ENCODE measurements at places on chromosomes 7 and 10.

DNA sequence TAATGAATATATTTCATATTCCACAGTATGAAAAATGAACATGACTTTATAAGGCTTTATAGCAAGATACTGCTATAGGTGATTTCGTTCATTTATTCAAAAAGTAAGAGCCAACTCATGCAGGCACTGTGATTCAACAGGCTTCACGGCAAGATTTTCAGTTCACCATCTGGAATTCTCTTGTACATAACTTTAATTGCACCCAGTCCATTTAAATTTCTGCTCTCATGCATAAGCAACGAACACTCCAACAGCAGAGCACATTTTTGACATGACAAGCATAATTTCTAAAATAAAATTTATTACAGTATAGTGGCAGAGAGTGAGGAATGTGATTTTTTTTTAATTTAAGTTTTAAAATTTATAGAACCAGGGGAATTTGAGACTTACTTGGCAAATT lies 436.1 kb downstream of the PHTF2 start:
- no peak for DNase-seq

GRCh38 chr7:142933092-142933475 lies 462 bp downstream of the TRPV5 start:
- DNase-seq: no peak

- DNase-seq: no peak
These were observed 17.1 kb downstream of the MBL2 start for GRCh38 chr10:52755297-52756062.

- no peak for DNase-seq
These were observed 6.3 kb upstream of the PIP4K2A start for GRCh38 chr10:22720667-22721066.

DNA sequence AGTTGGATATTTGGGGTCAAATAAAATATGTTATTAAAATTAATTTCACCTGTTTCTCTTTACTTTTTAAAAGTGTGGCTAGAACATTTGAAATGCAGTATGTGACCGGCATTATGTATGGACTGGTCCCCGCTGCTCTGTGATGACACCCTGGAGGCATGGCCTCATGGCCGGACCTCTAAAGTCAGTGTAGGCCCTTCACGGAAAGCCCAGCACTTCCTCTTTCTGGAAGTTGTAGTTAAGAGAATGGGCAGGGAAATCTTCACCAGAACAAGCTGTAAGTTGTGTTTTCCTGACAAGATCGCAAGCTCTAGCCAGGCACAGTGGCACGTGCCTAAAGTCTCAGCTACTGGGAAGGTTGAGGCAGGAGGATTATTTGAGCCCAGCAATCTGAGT lies 38.3 kb upstream of the SRGN start:
- no peak for DNase-seq

DNA sequence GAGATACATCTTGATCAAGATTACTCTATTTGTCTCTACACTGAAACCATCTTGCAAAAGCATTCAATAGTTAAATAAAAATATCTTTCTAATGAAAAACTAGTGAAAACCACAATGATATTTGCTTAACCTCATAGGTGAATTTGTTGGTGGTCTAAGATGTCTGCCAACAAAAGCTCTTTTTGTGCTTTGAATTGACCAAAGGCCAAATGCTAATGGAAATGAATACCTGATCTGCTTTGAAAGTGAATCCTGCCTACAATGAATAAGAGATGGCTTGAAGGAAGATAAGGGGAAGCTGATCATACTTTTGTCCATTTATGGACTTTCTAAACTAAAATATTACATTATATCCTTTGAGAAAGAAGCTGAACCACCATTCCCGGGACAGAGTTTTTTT lies 228.9 kb upstream of the ETV1 start:
- no peak for DNase-seq

DNA sequence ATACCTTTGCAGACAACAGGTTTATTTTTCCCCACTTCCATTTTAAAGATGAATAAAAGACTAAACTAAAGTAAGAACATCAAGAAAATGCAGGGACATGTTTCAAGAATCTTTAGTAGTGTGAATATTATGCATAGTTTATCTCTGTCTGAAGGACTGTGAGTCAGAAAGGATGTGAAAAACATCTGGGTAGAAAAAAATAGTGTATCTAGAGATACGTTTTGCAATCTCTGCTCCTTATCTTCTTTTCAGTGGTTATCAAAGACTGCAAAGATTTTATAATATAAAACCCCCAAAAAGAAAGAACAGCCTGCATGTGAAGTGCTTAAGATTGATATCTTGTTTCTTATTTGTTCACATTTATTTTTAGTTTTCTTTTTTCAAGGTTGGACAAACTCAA lies 101.9 kb upstream of the ARHGAP21 start:
- no peak for DNase-seq

- DNase-seq: no peak
These were observed 52.1 kb downstream of the POLL start for GRCh38 chr10:101535949-101536348.

GRCh38 chr10:95664543-95664942 lies 8.0 kb upstream of the ALDH18A1 start:
- no peak for DNase-seq

DNA sequence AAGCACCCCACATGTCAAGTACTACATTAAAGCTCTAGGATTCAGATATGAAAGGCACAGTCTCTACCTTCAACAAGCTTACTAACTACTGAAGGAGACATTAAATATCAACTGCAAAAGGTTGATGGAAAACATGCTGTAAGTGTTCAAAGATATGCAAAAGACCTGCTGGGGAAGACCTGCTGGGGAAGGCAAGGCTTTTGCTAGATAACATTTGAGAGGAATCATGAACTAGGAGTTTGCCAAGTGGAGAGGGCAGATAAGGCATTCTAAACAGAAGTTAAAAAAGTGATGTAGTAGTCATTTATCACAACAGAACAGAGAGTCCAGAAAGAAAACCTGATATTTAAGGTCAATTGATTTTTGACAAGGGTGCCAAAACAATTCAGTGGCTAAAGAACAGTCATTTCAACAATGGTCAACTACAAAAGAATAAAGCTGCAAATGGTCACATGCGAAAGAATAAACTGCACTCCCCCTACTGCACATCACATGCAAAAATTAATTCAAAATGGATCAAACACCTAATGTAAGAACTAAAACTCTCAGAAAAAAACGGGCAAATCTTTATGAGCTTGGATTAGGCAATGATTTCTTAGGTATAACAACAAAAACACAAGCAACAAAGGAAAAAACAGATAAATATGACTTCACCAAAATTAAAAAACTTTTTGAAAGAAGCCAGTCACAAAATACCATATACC lies 23.0 kb upstream of the MSS51 start:
- no peak for DNase-seq

DNA sequence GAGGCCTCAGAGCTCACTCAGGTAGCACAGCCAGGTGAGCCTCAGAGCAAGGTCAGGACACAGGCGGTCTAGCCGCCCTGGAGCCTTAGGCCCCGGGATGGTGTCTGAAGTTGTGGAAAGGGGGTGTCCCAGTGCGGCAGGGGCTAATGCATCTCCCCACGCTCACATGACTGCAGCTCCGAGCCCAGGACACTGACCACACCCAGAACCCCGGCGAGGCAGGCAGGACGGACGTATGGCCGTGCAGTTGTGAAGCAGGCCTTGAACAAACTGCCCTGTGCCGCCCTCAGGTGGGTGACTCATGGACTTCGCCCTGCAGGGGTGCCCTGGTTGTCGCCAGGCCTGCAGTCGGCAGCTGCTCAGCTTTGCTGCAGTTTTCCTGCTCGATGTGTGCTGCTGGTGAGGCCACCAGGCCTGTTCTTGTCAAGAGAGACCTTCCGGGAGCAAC lies 5.0 kb upstream of the PRKAR1B start:
- peak; percentile 84 for DNase-seq

GRCh38 chr10:63240807-63241206 lies 107.7 kb downstream of the NRBF2 start:
- DNase-seq: no peak

DNA sequence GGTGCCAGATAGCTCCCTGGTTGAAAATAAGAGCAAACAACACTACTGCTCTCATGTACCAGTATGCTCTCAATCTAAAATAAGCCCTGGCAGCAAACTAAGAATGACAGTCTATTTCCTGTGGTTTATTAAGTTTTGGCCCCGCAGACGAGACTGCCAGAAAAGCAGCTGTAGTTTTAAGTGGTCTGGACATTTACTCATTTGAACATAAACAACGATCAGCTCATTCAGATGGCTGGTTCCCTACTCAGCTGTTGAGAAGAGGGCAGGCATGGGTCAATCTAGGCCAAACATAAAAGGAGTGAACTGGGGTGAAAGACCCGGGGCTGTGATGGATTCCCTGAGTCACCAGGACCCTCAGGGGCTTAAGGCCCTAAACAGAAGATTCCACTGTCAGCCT lies 4.5 kb downstream of the TRIL start:
- DNase-seq: no peak

GRCh38 chr7:134829380-134829986 lies 50.0 kb downstream of the CALD1 start:
- peak; percentile 12 for DNase-seq

DNA sequence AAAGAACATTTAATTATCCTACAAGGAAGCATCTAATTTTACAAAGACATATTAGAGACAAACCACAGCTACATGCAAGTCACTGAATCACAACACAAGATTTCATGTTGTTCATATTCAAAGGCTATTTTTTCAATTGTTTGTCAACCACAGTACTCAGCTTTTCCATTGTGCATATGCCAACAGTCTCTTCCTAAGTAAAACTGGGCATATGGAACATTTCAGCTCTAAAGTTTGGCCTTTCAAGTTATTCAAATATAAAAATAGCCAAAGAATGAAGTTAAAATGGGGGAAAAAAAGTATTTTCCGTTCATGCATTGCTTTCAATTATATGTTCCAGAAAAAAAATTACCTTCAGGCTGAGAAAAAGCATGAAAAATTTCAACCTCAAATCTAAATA lies 537.9 kb downstream of the PLXDC2 start:
- DNase-seq: no peak

GRCh38 chr10:127738512-127739424 lies 1.8 kb downstream of the FOXI2 start:
- DNase-seq: no peak

DNA sequence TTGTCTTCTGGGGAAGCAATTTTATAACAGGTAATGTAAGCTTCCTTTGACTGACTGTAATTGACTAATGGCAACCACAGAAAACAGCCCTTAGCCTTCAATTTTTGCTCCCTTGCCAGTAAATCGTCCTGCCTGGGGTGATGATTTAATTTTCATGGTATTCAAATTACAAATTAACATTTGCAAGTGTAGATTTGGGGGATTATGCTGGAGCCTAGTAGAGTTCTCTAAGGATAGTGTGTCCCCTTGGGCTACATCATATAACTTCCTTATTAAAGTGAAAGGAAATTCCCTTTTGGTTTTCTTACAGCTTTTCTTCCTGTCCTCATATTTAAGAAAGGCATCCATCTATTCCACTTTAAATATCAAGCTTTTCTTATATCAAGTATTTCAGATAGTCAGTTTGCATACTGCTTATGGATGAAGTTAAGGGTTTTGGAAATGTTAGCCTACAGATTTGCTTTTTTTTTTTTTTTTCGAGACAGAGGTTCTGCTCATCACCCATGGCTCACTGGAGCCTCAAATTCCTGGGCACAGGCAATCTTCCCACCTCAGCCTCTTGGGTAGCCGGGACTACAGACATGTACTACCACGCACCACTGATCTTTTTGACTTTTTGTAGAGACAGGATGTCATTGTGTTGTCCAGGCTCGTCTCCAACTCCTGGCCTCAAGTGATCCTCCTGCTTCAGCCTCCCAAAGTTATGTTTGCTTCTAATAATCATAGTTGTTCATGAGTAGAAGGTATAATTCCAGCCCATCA lies 35.9 kb upstream of the HDAC9 start:
- DNase-seq: peak; percentile 77

GRCh38 chr7:131083781-131084180 lies 243.9 kb upstream of the MKLN1 start:
- no peak for DNase-seq

GRCh38 chr10:72834183-72834825 lies 59.2 kb upstream of the OIT3 start:
- DNase-seq: peak; percentile 68

GRCh38 chr10:48609441-48609840 lies 4.6 kb upstream of the ARHGAP22 start:
- no peak for DNase-seq

DNA sequence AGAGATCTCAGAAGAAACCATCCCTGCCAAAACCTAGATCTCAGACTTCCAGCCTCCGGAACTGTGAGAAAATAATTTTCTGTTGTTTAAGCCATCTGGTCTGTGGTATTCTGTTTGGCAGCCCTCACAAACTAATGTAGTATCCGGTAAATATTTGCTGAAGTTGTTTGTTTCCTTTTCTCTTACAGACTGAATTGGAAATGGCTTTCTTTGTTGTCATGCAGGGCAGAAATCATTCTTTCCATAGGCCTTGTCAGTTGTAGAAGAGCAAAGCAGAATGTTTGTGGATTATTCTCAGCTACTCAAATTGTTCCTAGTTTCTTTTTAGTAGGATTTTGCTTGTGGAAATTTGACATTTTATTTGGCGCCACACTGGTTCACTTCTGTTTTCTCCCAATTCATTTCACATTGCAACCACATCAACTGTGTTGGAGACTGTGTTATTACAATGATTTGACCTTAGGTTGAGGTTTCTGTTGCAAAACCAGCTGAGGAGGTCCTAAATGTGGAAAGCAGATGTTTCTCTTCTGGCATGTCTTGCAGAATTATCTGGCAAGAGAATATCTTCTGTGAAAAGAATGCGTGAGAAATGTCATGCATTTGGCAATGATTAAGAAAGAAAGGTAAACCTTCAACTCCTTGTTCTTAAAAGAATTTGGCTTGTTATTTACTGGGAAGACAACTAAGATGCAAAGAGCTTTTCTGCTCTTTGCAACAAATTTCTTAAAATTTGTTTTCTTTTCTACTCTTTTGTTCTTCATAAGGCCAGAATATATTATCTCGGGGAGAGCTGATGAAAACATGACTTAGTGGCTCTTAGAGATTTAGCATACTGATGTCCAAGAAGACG lies 25.8 kb downstream of the ACTA2 start:
- no peak for DNase-seq

GRCh38 chr10:105592468-105592867 lies 951.4 kb downstream of the SORCS3 start:
- no peak for DNase-seq

- DNase-seq: no peak
These were observed 118.1 kb downstream of the CTTNBP2 start for GRCh38 chr7:117755136-117755535.

Measured in kidney tubule cell (primary cell).